ENCODE measurements at places on chromosomes 2 and 18. TPM values are rescaled to one million over a fixed set of nuclear protein-coding genes. Genes with fewer than 3 reads are reported as not detected.
A peak's percentile ranks its signal among the peaks of the same experiment; 100 is the strongest.

DSG3 gene
- total RNA-seq, result 0.03 TPM

CCDC85A gene
- 0.05 TPM for total RNA-seq

- DNase-seq, result no peak
Measured at GRCh38 chr18:78751664-78752063, 228.0 kb upstream of the SALL3 start.

- DNase-seq, result no peak
Measured at GRCh38 chr2:30639836-30640235, 167.4 kb downstream of the CAPN13 start.

DQX1 gene
- 0.41 TPM for total RNA-seq

DNA sequence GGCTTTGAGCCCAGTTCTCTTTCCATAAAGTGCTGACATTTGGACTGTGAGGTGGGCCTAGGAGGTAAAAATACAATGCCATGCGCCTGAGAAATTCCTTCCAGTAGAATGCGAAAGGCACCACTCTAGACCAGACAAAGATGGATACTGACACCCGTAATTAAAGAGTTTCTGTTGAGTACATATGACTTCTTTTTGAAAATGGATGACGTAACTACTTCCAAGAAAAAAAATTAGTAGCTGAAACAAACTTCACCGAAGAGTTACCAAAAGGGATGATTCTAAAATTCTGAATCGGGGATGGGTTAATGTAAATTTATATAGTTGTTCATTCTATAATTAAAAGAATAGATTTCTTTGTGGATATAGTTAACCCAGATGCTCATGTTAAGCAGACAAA, 146.8 kb downstream of the ALK start:
- DNase-seq, result no peak

GRCh38 chr18:30705943-30706342, 336.6 kb downstream of the DSC3 start:
- DNase-seq, result no peak

SPDYA gene
- 0.87 TPM for total RNA-seq

DNA sequence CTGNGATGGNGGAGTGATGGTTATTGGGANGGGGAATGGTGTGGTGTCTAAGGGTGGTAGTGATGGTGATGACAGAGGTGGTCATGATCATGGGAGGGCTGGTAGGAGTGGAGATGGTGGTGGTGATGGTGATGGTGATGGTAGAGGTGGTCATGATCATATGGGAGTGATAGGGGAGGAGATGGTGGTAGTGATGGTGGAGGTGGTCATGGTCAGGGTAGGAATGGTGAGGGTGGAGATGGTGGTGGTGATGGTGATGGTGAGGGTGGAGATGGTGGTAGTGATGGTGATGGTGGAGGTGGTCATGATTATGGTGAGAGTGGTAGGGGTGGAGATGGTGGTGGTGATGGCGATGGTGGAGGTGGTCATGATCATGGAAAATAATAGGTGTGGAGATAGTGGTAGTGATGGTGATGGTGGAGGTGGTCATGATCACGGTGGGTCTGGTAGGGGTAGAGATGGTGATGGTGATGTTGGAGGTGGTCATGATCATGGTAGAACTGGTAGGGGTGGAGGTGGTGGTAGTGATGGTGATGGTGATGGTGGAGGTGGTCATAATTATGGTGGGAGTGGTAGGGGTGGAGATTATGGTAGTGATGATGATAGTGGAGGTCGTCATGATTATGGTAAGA, 83.7 kb downstream of the INPP5D start:
- no peak for DNase-seq

- no peak for DNase-seq
Measured at GRCh38 chr2:212361174-212361756, 177.3 kb downstream of the ERBB4 start.

- DNase-seq, result no peak
Measured at GRCh38 chr2:214232271-214232670, 178.6 kb upstream of the VWC2L start.

DNA sequence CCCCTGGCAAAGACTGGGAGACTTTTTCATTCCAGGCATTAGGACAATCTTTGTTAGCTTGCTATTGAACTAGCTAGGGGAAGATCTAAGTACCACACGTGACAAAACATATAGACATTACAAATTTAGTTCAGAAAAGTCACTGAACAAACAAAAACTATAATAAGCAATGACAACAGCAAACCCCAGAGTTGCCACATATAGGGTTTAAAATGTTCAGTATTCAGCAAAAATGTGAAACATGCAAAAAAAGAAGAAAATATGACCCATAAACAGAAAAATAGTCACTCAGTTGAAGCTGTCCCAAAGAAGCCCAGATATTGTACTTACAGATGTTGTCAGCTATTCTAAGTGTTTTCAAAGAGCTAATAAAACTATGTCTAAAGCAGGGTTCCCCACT, 431.1 kb upstream of the CDH2 start:
- DNase-seq, result no peak

GRCh38 chr2:150027164-150027563, 439.6 kb upstream of the MMADHC start:
- DNase-seq, result no peak

KCNG2 gene
- not detected for total RNA-seq

DNA sequence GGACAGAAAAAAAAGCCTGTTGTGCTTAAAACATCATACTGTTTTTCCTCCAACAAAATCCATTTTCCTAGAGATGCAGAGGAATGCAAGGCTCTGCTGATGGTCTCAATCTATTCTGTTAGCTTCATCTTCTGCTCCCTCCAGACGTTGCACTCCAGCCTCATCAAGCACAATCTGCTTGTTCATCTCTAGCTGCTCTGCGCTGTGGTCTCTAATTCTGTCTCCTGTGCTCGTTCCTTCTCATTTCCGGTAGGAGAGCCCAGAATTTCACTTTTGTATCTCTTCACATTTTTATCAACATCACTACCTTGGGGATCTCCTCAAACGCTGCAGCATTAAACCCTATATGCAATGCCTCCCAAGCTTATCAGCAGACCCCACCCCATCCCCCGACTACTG, 708.9 kb downstream of the RNF144A start:
- no peak for DNase-seq

- no peak for DNase-seq
Measured at GRCh38 chr2:72340665-72341064, 193.0 kb upstream of the CYP26B1 start.

GRCh38 chr2:10493634-10494281, 45.6 kb upstream of the ODC1 start:
- DNase-seq, result peak; percentile 88

PTGR3 gene
- 45.0 TPM for total RNA-seq

GRCh38 chr2:11669454-11670291, at the start of gene NTSR2:
TSS of gene NTSR2 (minus strand) at chr2:11670195. CDS start at chr2:11670129, 66 bp downstream.
- DNase-seq, result no peak

SRD5A2 gene
- total RNA-seq, result not detected

GRCh38 chr2:218734190-218734975, 23.7 kb downstream of the TTLL4 start:
- no peak for DNase-seq

SEMA4F gene
- total RNA-seq, result 13.3 TPM

- peak; percentile 33 for DNase-seq
Measured at GRCh38 chr2:46067501-46068305, 229.5 kb upstream of the EPAS1 start.
